T-helper 17 cell (primary cell): ENCODE measurements at places on chromosomes 16 and 17. TPM values are rescaled to one million over a fixed set of nuclear protein-coding genes. Genes with fewer than 3 reads are reported as not detected.

DNA sequence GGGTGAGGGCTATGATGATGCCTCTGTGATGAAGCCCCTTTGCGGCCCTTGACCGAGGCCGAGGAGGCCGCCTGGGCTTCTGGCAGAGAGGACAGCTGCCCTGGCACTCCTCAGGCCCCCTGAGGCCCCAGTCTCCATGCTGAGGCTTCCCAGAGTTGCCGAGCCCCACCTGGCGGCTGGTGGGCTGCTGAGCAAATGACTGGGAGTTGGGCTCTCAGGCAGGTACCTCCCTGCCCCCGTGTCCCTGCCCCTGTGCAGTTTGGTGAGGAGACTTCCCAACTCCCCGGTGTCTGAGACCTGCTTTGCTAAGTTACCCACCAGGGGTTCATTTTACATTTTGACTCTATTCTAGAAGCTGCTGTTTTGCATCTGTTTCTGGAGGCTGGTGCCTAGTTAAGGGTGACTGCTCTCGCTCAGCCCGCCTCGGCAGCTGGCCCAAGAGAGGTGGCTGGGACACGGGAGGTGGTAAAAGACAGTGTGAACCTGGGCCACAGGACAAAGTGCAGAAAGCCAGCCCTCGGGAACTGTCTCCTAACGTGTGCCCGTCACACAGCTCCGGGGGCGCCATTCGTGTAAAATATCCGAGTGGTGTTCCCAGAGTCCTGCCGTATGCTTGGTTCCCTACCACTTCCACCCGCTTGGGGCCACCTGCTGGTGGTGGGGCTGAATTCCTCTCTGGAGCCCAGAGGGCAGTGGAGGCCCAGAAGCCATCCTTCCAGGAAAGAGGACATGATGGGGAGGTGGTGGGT, 134.5 kb downstream of the RAB11FIP4 start:
- DNase-seq = no peak

The CCDC40 gene
- 3.4 TPM for total RNA-seq

DNA sequence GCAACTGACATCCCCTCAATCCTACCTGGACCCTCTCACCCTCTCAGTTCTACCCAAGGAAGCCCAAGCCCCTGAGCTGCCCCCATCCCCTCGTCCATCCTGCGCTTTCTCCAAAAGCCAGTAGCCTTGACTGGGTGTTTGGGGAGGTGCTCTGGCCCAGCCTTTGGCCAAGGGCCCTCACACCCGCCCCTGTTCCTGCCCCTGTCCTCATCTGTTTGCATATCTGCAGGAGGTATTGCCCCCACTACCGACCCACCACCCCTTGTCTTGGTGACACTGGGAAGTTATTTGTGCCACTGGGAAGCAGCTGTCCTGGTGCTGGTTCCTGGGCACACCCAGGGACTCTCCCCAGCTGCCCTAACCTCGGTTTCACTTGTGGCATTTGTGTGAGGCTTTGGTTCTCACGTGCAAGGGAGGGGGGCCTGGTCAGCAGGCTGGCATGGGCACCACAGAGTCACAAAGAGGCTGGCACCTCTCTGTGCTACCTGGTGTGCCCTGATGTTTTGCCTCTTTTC, 75.3 kb downstream of the MRC2 start:
- no peak for DNase-seq

DNA sequence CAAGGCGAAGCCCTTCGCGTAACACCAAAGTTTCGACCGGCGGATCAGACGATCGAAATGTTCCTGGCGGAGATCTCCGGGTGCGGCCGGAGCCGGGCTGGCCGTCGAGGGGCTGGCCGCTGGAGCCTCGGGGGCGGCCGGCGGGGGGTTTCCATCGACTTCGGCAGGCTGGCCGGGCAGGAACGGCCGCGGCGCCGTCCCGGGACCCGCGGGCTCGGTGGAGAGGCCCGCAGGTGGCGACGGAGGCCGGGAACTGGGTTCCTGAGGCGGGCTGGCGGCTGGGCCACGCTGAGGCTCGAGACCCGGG, 1.1 kb downstream of the EPOP start:
- no peak for DNase-seq

DNA sequence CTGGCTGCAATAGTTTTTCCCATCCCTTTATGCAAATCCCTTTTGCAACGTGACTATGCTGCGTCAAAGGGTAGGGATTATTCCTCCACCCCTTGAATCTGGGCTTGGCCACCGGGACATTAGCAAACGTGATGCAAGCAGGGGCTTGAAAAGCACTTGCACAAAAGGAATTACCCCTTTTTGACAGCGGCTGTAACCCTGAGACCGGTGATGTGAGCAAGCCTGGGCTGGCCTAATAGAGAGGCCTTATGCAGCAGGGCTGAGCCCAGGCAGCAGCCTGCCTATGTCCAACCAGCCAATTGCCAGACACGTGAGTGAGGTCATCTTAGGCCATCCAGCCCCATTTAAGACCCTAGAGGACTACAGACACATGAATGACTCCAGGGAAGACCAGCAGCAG, 30.4 kb upstream of the PAFAH1B1 start:
- DNase-seq = no peak

DNA sequence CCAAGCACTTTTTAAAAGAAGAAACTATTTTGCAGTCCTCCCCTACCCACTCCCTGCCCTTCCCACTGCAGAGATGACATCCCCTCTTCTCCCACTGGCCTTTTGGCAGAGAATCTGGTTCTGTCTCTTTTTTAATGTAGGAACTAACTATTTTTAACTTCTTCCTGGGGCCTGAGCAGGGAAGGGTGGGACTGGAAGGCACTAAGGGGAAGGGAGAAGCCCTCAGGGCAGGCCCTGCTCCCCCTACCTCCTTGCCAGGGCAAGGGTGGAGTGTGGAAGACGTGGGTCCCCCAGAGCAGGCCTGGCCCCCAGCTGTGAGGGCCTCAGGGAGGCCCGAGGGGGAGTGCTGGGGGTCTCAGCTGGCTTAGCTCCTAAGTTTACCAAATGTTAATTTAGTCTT, 19.5 kb downstream of the UNC13D start:
- no peak for DNase-seq

DNA sequence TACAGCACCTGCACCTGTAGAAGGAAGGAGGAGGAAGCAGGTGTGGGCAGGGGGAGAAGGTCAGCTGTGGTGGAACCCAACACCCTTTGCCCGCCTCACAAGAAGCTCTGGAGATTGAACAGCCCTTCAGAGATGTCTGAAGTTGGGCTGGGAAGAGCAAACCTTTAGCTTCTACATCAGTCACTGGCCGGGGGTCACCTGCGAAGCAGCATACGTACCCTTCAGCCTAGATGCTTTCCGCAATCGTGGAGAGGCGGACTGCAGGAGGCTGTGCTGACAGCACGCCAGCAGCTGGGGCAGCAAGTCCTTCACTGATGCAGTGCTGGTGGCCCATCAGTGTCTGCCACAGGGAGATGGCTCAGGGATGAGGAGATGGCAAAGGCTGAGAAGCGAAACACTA, 5.2 kb upstream of the HS3ST3B1 start:
- no peak for DNase-seq

DNA sequence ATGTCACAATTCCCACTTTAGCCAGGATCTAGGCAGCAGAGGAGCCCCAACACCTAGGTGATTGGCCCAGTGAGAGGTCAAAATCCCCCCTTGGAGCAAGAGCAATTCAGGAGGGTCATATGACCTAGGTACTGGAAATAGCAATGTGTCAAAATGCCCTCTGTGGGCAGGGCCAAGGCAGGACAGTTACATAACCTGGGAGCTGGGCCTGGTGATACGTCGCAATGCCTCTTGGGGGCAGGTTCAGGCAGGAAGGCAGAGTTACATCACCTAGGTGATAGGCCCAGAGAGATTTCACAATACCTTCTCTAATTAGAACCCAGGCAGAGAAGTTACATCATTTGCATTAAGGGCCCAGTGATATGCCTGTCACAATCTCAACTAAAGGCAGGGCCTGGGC, 1906.3 kb downstream of the TP53TG3F start:
- DNase-seq = no peak

The ASIC2 gene
- total RNA-seq = not detected

DNA sequence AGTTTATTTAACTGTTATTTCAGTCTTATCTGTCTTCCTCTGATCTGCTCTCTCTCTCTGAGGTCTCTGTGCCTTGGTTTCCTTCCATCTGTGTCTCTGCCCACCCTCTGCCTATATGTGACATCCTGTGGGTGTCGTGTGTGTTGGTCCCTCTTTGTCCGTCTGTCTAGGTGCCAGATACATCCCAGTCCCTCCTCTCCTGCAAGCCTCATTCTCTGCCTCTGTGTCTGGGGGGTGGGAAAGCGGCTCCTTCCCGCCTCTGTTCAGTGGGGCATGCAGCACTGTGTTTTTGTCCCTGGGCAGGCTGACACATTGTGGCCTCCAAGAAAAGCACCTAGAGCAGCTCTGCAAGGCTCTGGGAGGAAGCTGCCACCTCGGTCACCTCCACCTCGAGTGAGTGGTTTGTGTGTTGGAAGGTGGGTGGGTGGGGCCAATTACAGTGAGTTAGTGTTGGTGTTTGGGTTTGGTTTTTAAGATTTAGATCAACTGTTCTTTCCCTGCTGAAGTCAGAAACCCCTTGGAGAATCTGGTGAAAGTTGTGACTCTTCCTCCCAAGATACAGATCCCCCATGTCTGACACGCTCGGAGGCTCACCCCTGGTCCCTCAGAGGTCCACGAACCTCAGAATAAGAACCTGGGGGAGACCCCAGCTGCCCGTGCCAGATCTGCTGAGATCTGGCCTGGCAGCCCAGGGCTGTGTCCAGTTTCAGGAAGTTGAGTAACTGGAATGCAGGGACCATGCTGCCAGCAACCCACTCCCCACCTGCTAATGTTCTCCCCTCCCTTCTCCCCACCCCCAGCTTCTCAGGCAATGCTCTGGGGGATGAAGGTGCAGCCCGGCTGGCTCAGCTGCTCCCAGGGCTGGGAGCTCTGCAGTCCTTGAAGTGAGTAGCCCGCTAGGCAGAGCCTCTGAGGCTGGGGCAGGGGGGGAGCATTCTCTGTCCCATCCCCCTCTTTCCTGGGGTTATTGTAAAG, 50.9 kb upstream of the CPNE2 start:
- DNase-seq = peak; percentile 73
